ENCODE measurements at places on chromosomes 1 and 21.

GRCh38 chr1:13550663-13551062 is 33.0 kb upstream of the PDPN start:
- no peak for DNase-seq

GRCh38 chr1:228540161-228540917 is 53.2 kb downstream of the RNF187 start:
- no peak for DNase-seq

DNA sequence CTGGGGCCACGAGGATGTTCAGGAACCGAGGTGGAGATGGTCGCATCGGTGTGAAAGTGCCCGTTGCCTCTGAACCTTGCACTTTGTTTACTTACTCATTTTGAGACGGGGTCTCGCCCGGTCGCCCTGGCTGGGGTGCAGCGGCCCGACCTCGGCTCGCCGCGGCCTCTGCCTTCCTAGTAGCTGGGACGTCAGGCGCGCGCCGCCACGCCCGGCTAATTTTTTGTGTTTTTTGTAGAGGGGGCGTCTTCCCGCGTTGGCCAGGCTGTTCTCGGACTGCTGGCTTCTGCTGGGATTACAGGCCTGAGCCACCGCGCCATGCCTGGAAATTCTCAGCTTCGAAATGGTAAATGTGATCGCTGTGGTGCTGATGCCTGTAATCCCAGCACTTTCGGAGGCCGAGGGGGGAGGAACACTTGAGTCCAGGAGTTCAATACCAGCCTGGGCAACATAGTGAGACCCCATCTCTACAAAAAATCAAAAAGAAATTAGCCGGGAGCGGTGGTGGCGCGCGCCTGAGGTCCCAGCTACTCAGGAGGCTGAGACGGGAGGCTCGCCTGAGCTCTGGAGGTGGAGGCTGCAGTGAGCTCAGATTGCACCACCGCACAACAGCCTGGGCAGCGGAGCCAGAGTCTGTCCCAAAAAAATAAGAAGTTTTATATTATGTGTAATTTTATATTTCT is 684 bp upstream of the MRPL20 start:
- DNase-seq, result no peak

DNA sequence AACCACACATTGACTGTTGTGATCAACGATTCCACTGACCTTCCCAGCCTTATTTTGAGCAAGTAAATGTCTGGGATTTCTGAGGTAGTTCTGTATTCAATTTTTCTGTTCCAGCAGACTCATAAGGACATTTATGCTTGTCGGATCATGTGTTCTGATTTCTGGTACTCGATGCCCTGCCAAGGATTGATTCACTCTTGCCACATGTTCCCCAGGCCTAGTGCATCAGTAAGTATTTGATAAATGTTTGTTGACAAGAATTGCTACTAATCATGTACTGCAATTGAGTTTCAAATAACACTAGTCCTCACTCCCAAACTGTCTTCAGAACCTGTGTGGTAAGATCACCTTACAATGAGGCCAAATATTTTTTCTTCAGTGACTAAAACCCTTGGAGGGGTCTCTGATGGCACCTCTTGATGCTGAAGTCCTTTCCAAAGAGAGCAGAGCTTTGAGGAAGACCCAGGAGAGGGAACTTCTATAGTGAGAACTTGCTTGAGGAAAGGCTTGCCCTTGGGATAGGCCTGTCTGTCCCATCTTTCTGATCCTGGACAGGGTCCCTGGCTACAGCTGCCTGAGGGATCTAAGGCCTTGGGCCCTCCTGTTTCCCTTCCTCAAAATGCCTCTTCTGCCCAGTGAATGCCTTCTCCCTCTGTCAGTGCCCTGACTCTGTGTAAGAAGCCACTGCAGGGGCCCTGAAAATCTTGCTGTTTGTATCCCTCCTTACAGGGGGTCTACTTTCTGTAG is 115.8 kb upstream of the FAM78B start:
- DNase-seq, result no peak

GRCh38 chr1:171754971-171755370 is 13.1 kb upstream of the VAMP4 start:
- no peak for DNase-seq

DNA sequence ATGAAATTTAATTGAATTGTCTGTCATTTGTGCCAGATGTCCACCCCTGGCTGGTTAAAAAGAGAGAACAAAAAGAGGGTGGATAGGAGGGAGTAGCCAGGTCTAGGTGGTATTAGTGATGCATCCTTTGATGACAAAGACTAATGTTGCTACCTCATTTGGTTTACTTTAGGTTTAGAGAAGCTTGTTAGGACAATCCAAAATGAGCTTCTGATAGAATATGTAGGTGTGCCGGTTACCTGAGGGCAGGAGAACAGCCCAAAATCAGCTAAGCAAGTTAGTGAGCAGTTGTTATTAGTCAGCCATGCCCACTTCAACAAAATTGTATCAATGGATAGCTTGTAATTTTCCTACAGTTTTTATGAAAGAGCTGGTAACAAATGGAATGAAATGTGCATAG is 61.4 kb upstream of the PTGS2 start:
- DNase-seq, result no peak

DNA sequence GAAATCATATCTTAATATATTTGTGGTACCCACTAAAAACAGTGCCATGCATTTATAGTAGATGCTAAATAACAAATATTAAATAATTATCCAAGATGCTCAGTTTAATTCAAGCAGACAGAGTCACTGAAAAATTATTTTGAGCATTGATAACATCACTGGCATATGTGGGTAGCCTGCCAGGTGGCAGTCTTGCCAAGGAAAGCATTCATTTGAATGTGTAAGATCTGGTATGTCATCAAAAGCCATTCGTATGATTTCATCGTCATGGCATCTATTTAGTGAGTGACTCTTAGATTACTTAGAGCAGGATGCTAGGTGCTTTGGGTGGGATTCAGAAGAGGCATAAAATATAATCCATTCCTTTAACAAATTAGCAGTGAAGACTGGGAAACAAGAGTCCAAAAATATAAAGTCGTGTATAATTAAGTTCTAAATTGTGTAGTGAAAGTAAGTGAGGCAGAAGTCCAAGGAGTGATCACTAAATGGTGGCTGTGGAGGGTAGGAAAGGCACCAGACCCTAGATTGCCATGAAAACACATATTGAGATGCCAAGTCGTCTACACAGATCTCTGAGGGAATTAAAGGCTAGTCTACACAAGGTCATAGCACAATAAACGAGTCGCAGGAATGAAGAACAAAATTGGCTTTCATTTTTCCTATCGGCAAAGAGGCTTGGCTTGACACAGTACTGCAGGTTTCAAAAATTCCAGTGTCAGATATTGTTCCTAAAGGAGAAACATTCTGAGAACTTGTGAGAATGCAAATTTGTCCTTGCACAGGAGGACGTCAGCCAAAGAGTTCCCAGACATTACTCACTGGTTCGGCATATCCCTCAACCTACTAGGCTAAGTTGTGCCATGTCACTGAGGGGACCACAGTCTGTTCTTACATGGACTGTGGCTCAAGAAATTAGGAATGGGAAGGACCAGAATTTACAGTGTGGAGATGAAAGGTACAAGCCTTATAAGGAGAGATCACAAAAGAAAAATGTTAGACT is 130.8 kb downstream of the LYPLAL1 start:
- no peak for DNase-seq

GRCh38 chr1:246210756-246211155 is 296.3 kb downstream of the SMYD3 start:
- no peak for DNase-seq

DNA sequence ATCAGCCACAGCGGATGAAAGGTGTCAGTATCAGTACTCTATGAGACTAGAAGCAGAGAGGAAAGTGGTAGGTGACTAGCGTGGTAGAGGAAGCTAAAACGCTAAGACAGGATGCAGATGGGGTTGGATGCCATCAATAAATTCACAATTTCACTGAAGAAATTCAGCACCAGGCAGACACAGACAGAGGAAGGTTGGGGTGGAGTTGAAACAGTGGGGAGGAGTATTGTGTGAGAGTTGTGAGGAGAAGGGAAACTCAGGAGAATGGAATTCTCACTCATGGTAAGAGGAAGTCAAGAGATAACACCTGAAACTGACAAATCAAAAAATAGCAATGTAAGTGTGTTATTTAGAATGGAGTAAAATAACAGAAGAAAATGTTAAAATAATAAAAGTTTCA is 208.5 kb upstream of the DAB1 start:
- DNase-seq, result no peak

GRCh38 chr21:42093991-42094421 is 22.9 kb downstream of the UMODL1 start:
- DNase-seq, result no peak
